Activated T-helper 1 cell treated with anti-CD3 and anti-CD28 coated beads, Interleukin-2, amount 50 U/mL, for 16 hours (primary cell): ENCODE measurements at places on chromosomes 6 and 20.

GRCh38 chr6:138382498-138383265 is 5.0 kb downstream of the SMIM28 start:
- DNase-seq: no peak

DNA sequence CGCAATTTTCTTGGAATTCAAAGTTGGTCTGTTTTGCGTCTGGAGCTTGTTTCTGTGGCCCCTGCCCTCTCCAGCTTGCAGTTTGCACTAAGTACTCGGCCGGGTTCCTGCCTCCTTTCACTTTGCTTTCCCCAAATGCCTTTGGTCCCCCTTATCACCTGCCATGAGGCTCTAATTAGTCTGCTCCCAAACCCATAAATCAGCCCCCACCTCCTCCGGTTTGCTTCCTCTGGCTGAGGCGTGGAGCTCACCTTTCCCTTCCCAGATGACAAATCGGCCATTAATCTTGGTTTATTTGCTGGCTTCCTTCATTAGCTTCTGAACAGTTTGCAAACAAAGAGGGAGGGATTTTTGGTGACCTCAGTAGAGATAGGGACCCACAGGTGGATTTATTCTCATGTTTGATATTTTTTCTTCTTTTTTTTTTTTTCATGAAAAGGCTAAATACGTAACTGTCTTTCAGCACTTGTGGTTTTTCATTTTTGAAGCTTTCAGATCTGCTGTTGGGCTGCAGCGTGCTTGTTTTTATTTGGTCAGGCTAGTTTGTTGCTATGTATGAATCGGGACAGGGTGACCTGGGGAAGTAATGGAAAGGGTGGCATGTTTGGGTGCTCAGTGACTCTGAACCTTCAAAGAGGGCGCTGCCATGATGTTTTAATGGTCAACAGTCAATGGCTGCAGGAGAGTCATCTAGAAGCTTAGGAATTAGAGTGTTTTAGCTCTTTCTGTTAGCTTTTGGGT is 121.7 kb upstream of the JAG1 start:
- no peak for DNase-seq

DNA sequence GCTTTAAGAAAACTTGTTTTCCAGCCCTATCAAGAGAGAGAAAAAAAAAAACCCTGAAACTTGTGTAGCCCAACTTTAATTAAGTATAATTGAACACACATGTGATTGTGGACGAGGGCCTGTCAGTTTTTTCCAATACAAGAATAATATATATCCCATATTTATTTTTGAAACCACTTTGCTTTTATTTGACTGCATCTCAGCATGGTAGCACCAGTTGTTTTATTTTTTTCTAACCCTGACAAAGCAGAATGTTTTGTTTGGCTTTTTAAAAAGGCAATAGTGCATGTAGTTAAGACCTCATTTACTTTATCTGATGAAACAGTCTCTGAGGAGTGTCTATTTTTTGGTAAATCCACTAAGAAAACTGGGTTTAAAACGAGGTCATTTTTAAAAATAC is 257.7 kb downstream of the CDKAL1 start:
- no peak for DNase-seq

DNA sequence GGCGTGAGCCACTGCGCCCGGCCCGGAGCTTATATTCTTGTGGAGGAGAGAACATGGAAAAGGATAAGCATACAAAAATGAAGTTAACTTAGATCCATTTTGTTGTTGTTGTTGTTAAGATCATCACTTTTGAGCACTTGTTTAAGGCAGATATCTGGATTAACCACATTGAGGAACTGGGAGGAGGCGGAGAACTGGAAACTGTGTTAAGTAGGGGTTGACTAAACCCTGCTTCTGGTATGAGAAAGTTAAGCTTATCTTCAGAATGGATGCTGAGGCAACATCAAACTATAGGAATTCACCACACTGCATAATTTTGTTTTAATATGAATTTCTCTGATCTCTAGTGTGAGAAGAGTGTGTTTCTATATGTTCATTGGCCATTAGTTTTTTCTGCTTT is 57.6 kb downstream of the GCNT2 start:
- DNase-seq: no peak

DNA sequence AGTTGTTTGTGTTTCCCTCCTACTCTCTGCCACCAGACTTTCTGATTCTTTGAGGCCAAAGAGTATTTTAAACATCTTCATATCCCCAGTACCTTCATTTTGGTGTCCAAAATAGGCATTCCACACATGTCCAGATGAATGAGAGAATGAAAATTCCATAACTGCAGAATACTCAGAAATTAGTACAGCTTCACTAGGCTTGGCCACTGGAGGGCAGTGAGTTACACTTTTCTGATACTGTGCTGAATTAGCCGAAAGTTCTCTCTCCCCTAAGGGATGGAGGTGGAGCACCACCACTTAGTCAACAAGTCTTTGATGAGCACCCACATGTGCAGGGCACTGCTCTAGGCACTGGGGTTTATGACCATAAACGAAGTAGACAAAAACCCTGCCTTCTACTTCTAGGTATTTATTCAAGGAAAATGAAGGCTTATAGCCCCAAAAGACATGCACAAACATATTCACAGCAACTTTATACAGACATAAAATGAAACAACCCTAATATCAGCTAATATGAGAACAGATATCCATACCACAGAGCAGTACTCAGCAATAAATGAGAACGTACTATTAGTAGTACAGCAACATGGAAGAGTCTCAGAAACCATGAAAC is 46.1 kb upstream of the TMEM217 start:
- no peak for DNase-seq

DNA sequence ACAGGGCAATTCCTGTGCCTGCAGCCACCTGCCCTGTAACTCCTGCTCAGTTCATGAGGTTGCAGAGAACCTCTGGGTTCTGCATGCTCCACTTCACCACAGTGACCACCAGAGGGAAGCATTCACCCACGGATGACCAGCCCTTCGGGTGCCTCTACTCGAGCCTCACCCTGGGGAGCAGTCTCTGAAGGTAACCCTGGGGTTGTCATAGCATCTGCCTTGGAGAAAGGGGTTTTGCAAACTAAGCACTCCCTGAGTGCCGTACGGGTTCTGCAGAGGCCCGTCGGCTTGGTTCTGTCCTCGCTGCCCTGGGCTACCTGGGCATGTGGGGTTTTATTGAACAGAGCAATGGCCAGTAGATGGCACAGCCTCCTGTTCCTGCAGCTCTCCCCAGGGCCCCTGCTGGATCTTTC is 10.2 kb upstream of the CST5 start:
- DNase-seq: no peak

GRCh38 chr6:104858642-104859041 is 1.1 kb downstream of the HACE1 start:
- DNase-seq: no peak

DNA sequence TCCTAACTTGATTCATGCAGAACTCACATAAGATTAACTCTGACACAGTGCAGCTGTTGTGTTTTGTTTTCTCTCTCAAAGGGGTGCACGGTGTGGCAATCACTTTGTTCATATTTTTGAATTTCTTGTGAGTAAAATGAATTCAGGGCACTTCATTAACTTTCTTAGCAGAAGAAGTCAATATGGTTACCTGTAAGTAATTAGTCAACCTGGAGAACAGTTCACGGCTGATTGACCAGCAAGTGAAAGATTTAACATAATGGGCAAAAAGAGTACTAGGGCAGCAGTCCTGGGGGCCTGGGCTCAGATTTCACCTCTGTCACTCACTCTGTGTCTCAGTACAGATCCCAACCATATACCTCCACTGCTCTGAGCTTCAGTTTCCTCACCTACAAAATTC is 102.4 kb upstream of the SPTLC3 start:
- no peak for DNase-seq

DNA sequence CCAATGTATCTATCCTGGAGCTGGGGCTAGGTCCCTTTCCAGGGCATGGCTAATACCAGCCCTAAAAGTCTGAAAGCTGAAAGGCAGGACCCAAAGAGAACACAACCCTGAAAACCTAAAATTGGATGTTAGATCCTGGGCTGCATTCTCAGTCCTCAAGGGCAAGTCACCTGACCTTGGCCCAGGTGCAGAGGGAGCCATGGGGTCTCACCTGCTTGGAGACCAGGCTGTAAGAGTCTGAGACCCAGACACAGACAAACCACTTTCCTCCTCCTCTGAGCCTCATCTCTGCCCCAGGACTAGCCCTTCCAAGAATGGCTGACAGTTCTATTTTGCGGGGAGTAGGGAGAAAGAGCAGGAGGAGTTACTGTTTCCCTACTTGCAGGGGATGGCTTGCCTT is 60.0 kb downstream of the EFCAB8 start:
- no peak for DNase-seq

DNA sequence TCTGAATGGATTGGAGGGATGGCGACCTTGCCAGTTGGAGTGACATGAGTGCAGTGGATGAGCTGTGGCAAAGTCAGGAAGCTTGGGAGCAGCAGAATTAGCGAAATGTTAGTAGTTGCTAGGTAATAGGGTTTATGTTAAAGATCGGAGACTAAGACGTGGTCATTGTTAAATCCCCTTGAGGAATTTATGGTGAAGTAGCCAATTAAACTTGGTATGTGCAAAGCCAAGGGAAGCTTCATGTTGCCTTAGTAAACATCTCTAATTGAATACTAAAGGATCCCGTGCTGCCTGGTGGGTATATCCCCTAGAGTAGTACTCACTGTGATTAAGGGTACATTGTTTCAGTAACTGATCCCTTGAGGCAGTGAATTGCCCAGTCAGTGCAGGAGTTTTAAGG is 106.0 kb downstream of the PRIM2 start:
- no peak for DNase-seq

DNA sequence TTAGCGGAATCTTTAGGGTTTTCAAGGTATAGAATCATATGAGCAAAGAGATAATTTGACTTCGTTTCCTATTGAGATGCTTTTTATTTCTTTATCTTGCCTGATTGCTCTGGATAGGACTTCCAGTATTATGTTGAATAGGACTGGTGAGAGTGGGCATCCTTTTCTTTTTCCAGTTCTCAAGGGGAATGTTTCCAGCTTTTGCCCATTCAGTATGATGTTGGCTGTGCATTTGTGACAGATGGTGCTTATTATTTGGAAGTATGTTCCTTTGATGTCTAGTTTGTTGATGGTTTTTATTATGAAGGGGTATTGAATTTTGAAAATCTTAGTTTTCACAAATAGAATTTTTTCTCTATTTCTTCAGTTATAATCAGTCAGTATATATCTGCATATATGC is 656.6 kb upstream of the MAP3K7 start:
- no peak for DNase-seq

GRCh38 chr20:24813496-24813895 is 135.6 kb upstream of the CST7 start:
- no peak for DNase-seq

GRCh38 chr6:49551078-49551865 is 804 bp downstream of the C6orf141 start:
- DNase-seq: no peak

- DNase-seq: no peak
Measured at GRCh38 chr20:2801286-2801728, 880 bp upstream of the CPXM1 start.

- no peak for DNase-seq
Measured at GRCh38 chr6:112626468-112627082, 279.4 kb downstream of the RFPL4B start.

- peak; percentile 48 for DNase-seq
Measured at GRCh38 chr20:36808317-36809257, 35.0 kb upstream of the DSN1 start.

- no peak for DNase-seq
Measured at GRCh38 chr20:41618807-41619311, 682 bp upstream of the CHD6 start.

GRCh38 chr20:57189713-57190112 is 76.7 kb downstream of the BMP7 start:
- no peak for DNase-seq

GRCh38 chr6:21228411-21228810 is 365.1 kb upstream of the SOX4 start:
- DNase-seq: no peak

GRCh38 chr20:14489544-14489943 is 152.1 kb upstream of the FLRT3 start:
- no peak for DNase-seq

DNA sequence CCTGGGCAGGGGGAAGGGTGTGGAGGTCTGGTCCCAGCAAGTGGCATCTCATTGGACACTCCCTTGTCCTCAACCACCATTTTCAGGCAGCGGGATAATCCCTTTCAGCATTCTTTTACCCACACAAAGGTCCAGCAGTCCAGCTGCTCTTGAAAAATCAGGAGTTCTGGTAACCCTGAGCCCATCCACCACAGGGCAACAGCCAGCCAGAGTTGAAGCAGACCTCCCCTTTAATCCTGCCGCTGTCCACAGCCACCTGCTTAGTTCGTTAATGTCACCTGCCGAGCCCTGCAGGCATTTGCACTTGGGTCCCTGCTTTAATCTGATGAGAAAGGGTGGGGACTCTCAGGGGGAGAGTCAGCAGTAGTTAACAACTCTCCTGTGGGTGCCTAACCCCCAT is 11.1 kb downstream of the TMEM74B start:
- DNase-seq: no peak

DNA sequence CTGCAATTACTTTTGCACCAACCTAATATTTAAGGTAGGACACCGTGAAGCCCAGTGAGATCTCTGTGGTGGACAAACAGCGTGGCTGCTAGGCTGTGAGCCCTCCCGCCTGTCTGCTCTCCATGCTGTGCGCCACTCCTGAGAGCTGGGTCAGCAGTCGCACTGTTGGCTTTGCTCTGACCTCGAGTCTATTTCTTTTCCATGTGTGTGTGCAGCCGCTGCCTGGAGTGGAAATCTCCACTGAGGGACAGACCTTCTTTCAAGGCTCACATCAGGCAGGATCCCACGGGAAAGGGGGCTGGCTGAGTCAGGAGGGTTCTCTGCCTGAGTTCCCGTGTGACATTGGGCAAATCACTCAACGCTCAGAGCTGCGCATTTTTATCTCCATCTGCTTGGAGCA is 27.1 kb downstream of the RIPOR3 start:
- no peak for DNase-seq

DNA sequence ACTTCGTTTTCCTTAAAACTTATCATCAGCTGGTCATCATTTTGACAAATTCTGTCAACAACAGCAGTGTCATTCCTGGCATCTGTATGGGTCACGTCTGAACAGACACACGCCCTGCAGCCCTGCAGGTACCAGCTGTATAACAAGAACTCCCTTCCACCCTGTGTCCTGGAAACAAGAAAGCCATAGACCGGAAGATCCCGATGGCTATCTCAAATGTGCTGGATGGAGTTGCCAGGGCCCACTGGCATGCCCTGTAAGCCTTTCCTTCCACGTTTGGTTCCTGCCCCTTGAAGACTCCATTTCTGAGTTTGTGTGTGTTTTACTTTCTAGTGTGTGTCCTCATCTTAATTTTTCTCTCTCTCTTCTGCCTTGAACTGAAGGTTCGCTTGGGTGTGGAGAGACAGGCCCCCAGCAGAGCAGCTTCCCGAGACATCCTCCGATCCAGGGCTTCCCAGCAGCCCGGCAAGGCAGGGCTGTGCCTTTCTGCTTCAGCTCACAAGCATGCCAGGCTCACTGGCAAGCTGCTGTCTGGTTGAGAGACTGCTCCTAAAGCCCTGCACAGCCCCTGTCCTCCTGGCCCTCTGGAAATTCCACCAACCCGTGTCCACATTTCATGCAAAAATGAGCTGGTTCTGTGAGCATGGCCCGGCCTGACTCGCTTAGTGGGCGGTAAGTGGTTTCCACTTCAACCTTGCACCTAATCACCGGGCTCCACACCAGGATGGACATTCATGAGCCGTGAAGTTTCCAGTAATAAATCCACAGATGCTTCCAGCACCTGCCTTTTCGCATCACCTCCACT is 8.7 kb downstream of the GFRA4 start:
- no peak for DNase-seq

- no peak for DNase-seq
Measured at GRCh38 chr6:24775520-24776058, 852 bp downstream of the GMNN start.
